ENCODE measurements at places on chromosomes 1 and 21.
A peak's percentile ranks its signal among the peaks of the same experiment; 100 is the strongest.

DNA sequence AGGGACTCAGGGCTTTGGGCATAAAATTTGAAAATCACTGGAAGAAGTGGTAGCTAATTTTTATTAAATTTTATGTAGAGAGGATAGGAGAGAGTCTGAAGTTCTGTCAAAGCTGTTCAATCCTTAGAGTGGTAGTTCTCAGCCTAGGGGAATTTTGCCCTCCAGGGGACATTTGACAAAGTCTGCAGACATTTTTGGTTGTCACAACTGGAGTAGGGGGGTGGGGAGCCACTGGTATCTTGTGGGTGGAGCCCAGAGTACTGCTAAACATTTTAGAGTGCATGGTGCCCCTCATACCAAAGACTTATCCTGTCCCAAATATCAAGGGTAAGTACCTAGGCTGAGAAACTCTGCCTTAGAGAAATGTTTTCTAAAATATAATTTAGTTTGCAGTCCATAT, 30.2 kb downstream of the RASAL2 start:
- DNase-seq, result no peak

DNA sequence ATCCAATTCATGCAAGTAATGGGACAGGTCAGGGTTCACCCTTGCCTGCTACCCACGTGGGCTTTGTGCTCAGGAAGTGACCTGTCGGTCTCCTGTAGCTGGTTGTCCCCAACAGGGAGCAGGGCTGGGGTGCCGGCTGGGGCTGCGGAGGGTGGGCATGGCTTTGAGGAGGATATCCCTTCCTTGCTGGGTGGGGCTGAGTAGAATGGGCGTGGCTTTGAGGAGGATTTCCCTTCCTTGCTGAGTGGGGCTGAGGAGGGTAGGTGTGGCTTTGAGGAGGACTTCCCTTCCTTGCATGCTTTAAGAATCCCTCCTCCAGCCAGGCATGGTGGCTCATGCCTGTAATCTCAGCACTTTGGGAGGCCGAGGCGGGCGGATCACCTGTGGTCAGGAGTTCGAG, 151.3 kb downstream of the CLIC6 start:
- no peak for DNase-seq

DNA sequence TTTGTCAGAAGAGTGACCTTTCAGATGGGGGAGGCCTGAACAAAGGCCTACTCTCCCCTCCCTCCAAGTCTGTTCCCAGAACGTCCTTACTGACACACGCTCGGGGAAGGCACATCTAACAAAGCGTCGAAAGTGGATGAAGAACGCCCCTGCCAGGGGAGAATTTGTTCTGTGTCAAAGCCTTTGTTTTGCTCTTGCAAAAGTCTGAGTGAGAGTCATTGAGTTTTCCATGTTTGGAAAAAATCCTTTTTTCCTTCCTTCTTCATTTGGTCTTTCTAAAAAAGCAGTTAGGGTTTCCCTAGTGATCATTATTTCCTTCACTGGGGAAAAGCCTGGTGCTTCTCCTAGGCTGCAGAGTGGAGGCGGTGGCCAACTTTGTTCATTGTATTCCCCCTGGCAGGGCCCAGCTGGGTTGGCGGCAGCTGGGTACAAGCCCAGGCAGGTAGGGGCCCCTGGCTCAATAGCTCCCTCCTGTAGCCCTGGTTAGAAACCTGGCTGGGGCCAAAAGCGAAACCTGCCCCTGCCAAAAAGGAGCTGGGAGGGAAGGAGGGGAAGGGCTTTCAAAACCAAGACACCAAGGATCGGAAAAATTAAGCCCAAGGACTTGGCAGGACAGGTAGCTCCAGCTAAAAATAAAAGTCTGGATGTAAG, 81.1 kb downstream of the ITPKB start:
- no peak for DNase-seq

GRCh38 chr1:180785291-180785690, 127.4 kb upstream of the KIAA1614 start:
- DNase-seq, result peak; percentile 26

GRCh38 chr1:39632682-39633417, 6.6 kb downstream of the HEYL start:
- peak; percentile 16 for DNase-seq
